CD4-positive, alpha-beta memory T cell (primary cell): ENCODE measurements at places on chromosomes 6 and 20. TPM values are rescaled to one million over a fixed set of nuclear protein-coding genes. Genes with fewer than 3 reads are reported as not detected.

The IPCEF1 gene
- 97.7 TPM for total RNA-seq

The ARMC12 gene
- 1.3 TPM for total RNA-seq

The PAK5 gene
- total RNA-seq: not detected

The CNBD2 gene
- 8.2 TPM for total RNA-seq

DNA sequence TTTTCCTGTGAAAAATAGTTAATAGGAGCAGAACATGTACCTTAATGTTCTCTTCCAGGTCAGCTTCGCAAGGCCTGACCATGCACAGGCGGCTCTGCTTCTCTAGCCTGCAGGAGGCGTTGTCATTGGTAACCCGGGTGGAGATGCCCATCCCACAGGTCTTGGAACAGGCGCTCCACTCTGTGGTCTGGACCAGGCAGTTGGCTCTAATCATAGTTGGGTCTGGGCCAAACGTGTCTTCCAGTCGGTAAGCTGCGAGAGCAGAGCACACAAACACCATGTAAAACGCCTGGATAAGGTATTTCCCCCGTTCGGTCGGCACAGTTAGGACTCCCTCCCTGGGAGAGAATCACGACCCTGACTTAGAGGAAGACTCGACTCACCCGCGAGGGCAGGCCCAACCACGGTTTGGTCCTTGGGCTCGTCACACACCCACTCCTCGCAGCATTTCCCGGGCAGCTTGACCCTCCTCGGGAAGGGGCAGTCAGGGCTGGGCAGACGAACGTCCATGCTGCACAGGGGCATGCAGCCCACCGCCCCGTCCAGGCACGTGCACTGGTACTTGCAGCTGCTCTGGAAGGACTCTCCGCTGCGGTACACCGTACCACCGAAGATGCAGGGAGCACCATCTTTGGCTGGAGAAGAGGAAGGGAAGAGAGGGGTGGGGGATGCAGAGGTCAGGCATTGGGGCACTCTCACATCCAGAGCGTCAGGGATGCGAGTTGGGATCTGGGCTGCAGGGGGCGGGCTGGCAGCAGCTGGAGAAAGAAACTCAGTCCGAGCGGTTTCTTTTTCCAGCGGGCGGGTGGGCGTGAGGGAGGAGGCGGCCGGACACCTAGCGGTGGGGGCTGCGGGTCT is 1.0 kb downstream of the CCN2 start:
- no peak overlapping the region for H3K27ac ChIP-seq
- H3K4me1 ChIP-seq: peaks cover 7% of the 10 kb centered on the region
- no peak overlapping the region for H3K4me3 ChIP-seq
- no peak for DNase-seq
- H3K27me3 ChIP-seq: peaks cover 8% of the 10 kb centered on the region

- DNase-seq: no peak
- H3K4me1 ChIP-seq: no peaks in the 10 kb centered on the region
- H3K27ac ChIP-seq: no peak overlapping the region
Observed at GRCh38 chr6:165184192-165184979, 125.0 kb downstream of the C6orf118 start.

DNA sequence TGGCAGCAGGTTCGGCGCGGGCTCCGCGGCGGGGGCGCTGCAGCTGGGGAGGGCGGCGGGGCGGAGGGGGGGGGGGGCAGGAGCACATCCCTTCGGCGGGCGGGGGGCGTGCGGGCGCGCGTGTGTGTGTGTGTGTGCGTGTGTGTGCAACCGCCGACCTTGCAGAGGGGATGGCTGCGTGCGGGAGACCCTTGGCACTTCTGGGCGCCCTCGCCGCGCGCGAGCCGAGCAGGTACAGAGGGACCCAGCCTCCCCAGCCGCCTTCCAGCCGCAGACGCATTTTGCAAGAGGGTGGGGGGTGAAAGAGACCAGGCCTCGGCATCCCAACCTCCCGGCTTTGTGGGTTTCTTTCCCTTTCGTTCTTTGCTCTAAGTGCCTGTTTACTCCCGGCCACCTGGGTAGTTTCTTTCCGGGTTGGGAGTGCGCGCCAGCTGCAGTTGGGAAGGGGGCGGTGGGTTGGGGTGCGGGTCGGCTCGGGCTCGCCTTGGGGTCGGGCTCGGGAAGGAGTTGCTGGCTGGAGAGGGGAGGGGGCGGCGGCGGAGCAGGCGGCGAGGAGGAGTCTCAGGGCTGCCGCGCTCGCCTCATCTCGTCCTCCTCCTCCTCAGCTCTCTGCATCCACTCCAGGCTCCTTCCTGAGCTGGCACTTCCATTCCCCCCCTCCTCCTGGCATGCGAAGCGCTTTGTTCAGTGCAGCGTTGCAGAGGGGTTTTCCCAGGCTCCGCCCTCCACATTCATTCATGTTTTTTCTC is 620 bp downstream of the HIVEP1 start:
- peaks cover 34% of the 10 kb centered on the region for H3K4me1 ChIP-seq
- H3K27ac ChIP-seq: peak overlapping the region; percentile 61
- DNase-seq: peak; percentile 80

GRCh38 chr6:115137910-115138309 is 795.1 kb upstream of the HS3ST5 start:
- no peaks in the 10 kb centered on the region for H3K27me3 ChIP-seq
- H3K27ac ChIP-seq: no peak overlapping the region
- H3K4me3 ChIP-seq: no peak overlapping the region
- DNase-seq: no peak
- H3K4me1 ChIP-seq: no peaks in the 10 kb centered on the region

- no peak for DNase-seq
- peaks cover 25% of the 10 kb centered on the region for H3K4me1 ChIP-seq
- peak overlapping the region; percentile 92 for H3K27ac ChIP-seq
- peak overlapping the region; percentile 67 for H3K4me3 ChIP-seq
Observed at GRCh38 chr6:63571361-63572043, 778 bp upstream of the LOC128125822 start.

DNA sequence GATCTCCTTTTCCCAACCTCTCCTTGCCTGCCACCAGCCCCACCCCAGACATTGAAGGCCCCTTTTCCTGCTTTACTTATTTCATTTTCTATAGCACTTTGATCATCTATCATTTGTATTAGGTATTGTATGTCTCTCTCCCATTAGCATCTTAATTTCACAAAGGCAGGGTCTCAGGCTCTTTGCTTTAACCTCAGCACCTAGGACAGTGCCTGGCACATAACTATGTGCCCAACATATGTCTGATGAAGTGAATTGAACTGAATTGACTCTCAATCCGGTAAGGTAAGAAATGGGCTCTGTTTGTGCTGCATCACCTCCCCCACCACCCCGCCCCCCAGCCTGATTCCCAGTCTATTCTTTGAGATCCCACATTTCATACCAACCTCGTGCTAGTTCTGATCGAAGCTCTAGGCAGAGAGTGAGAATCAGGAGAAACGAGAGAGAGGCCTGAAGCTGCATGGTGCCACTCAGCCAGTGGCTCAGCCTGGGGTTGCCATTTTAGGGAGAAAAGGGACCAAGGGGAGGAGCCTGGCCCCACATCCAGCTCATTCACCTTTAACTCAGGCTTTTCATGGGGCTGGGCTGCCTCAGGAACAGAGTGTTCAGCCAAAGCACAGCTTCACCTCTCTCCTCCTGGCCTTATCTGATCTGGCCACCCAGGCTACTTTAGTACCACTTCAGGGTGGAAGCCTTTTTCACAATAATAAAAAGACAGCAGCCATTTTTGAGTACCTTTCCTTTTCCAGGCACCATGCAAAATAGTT is at the start of gene SPINT3:
Gene SPINT3 (minus strand): TSS at position 476 of the 767 bp plus-strand sequence. CDS start 14 bp downstream, at position 462.
- H3K4me3 ChIP-seq: no peak within 1 kb of the TSS
- no peak within 1 kb of the TSS for H3K27ac ChIP-seq
- H3K36me3 ChIP-seq: no peaks in the 10 kb centered on the region
- H3K4me1 ChIP-seq: no peaks in the 10 kb centered on the region
- peaks cover 4% of the 10 kb centered on the region for H3K27me3 ChIP-seq
- no peak for DNase-seq
